ENCODE measurements at places on chromosomes 12 and 14.

DNA sequence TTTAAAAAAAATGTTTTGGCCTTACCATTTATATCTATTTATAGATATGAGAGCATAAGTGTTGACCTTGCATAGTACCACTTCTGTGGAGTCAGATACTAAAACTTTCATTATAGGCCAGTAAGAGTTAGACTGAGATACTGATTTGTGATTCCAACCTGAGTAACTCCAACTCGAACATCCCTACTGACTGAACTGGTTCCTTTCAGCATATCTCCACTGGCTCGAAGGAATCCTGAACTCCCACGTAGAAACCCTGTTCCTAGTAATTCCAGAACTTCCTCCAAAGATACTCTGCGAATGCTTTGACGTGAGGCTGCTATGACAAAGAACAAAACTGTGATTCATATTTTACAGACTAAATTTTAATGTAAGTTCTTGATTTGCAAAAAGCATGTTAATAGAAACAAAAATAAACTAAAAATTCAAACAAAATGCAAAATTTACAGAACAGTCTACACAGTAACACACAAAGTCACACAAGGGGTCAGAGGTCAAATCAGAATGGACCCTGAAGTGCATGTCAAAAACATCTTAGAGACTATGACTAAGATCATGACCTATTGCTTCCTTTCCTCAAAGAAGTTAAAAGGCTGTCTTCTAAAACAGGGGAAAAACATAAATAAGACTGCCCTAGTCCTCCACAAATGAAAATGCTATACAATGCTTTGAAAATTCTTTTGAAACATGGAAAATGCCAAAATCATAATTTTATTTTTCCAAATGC is 31.5 kb downstream of the HEATR5A start:
- DNase-seq = no peak

DNA sequence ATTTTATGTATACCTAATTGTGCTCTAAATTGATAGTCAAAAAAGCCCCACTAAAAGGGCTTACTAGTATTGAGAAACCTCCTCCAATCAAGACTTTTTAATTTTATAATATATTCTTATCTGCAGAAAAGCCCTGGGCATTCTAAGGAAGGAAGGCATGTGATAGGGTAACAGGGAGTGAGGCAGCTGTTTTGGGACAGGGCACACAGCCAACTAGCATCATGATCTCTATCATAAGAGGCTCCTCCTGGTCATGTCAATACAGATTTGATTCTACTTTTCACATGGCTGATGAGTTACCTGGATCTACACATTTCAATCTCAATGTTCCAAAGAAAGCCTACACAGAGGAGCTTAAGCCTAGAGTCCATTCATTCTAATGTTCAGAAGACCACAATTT is 9.1 kb downstream of the ADAM20 start:
- DNase-seq = no peak

- DNase-seq = no peak
Observed at GRCh38 chr12:53948650-53949593, 5.8 kb upstream of the HOXC12 start.

GRCh38 chr12:123468786-123469185 is 10.8 kb downstream of the SNRNP35 start:
- no peak for DNase-seq

- DNase-seq = no peak
Observed at GRCh38 chr12:18706798-18707197, 31.0 kb downstream of the PLCZ1 start.

- DNase-seq = no peak
Observed at GRCh38 chr12:97404093-97404492, 58.5 kb upstream of the RMST start.

GRCh38 chr14:39169541-39169900 is 612 bp downstream of the TRAPPC6B start:
- no peak for DNase-seq

DNA sequence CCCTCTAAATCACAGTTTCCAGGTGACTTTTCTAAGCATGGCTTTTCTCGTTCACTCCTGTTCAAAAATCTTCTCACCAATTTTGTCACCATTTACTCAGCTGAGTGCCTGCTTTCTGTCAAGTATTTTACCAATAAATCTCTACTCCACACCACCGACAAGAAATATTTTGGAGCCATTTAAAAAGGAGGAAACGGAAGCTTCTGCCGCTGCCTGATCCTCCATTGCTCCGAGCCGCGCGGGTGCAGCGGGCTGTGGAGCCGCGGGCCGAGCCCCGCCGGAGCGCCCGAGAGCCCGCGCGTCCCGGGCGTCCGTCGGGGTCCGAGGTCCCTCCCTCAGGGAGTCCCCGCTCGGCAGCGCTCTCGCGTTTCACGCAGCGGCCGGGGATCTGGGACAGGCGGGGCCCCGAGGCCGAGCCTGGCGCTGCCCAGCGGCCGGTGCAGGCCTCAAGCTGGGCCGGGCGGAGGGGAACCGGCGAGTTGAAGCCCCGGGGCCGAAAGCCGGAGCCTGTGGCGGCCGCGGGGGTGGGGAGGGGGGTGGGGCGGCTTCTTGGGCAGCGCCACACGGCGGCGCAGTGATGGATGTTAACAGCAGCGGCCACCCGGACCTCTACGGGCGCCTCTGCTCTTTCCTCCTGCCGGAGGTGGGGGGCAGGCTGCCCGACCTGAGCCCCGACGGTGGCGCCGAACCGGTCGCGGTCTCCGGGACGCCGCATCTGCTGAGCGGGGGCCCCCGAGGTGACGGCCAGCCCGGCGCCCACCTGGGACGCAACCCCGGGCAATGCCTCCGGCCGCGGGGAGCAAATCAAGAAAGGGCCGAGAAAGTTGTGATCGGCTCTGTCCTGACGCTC is 1.1 kb upstream of the HEBP1 start:
- DNase-seq = peak; percentile 66

GRCh38 chr14:53432378-53432802 is 279.3 kb upstream of the DDHD1 start:
- DNase-seq = no peak

DNA sequence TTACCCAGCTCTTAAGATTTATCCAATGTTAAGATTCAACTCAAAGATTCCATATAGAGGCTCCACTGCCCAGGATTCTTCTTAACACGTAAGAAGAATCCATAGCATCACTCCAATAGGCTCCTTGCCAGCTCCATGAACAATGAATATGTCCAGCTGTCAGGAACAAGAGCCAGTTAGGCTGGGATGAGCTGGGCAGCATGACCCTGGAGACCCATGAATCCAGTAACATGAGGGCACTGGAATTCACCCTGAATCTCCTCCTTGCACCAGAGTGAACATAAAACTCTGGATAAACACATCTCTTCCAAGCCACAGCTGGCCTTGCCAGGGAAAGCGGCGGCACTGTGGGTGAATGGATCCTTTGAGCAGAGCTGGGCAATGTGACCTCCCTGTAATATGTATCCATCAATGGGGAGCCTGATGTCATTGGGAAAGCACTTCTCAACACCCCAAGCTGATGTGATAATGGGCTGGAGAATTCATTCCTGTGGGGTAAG is 24.4 kb upstream of the TC2N start:
- DNase-seq = no peak

DNA sequence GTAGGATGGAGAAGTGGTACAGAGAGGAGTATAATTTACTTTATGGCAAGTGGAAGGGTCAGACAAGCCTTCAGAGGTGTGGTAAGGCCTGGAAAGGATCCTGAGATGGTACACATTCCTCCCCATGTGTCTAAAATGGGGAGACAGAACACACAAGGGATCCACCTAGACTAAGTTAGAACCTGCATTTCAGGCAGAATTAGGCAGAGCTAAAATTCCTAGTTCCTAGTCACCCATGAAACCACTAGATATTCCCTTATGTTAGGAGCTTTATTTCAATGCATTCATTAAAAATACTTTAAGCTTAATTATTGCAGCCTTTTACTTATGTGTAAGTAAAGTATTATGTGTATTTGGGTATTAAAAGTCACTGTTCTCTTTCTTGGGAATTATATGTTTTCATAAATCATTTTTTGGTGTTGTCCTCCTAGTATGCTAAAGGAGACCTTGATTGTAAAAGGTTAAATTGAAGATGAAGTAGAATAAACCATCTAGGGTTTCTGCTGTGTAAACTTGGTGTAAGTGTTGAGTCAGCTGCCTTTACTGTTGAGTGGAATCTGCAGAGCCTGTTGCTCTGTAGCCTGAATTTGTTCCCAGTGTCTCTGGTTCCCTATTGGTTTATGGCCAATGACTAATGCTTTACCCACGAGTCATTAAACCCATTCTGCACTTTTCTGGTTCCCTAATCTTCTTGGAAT is 423.2 kb downstream of the ATP23 start:
- DNase-seq = no peak

DNA sequence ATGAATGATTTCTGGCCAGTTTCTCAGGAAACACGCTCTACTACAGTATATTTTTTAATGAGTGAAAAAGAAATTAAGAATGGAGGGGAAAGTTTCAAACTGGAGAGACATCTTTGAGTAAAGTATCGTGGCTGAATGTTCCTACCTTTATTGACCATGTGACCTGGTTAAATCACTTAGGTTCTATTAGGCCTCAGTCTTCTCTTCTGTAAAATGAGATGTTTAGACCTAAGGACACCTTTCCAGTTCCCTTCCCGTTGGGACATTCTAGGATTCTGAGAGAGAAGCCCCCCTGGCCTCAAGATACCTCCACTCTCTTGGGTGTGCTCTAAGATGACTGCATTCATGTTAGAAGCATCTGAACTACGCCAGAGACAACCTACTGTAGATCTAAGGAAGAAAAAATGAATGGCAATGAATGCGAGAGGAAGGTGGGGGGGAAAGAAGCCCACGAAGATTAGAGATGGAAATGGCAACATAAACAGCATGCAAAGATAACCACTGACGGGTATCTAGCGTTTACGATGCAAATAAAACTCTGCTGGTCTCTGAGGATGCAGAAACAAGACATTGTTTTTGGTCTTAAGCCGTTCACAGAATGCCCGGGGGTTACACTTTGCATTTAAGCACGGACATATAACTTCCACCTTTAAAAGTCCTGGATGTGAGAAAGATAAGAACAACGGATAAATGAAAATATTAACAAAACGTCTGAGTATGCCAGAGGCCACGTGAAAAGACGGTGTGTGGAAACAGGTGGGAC is 599 bp upstream of the CPSF6 start:
- DNase-seq = peak; percentile 38

- DNase-seq = no peak
Observed at GRCh38 chr14:64614805-64615391, 65.1 kb downstream of the PPP1R36 start.

DNA sequence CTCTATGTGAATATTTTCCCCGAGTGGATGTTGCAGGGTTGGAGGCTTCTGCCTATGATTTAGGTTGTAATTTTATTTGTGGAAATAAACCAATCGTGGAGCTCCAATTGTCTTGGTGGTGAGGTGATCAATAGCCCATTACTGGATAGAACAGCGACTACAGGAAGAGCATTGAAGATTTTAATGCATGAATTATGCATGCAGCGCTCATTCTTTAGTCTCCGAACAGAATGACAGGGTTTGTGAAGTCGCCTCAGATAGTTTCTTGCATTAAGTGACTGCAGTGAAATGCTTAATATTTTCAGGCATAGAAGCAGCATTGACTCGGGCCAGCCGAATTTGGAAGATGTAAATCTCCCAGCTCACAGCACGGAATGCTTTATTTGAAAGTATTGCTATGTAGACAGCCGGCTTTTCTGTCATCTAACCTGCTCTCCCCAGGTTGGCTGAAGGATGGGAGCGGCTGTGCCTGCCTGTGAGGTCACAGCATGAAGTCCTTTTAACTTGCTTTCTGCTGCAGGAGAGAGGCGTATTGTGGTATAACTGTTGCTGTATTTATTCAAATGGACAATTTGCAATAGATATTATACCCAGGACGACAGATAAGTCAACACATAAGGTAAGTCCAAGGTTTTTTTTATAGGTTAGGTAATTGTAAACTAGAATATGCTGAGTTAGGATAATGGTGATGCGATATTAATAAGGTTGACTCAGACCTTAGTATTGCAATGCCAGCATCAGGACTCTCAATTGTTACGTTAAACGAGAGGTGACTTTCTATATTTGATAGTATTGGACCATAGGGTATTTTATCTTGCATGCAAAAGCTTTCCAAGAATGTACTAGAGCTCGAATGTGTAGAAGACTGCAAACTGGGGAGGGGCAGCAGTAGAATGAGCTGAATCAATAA is 135.7 kb downstream of the CNTN1 start:
- no peak for DNase-seq

DNA sequence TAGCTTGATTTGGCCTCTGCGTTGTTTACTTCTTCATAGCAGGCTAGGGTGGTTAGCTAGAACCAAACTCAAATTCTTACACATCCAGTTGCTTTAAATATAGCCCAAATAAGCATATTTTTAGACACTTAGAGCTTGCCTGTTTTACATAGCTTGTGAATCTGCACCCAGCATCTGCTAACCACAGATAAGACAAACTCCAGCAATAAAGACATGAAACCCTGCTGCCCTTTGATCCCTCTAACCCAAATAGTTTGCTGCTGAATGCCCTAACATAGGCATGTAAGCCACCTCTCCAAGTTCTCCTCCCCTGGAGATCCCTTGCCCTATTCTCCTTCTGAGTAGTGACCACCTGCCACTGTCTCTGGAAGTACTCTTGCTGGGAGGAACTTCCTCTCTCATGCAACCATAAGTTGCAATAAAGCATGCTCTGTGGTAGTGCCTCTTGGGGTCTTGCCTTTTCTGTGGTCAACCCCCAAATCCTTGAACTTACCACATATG is 185.6 kb downstream of the TMEM117 start:
- DNase-seq = no peak

DNA sequence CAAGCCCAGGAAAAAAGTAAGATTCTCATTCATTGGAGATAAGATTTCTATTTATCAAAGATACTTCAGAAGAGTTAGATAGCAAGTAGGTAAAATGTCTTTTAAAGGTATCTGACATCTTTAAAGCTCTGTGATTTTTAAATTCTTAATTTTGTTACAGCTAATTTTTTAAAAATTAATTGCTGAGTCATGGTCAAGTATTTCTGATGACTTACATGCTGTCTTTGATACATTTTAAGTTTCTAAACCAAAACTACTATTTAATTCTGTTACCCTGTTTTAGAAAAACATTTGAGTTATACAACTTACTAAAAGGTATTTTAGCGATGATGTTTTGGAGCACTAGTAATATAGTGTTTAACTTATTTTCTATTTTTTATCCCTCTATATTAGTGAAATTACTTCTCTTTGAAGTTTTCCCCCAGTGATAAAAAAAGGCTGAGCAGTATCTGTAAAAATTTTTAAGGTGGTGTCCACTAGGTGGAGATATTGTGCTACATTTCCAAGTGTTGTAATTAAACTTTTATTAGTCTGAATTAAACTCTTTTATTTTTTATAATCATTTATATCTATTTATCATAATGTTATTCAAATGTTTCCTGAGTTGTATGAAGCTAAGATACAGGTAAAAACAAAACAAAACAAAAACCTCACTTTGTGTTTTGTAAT is 11.5 kb downstream of the ALG10 start:
- no peak for DNase-seq

GRCh38 chr12:84738481-84738972 is 174.1 kb downstream of the SLC6A15 start:
- DNase-seq = no peak
